ENCODE measurements at places on chromosomes 5 and 9. TPM values are rescaled to one million over a fixed set of nuclear protein-coding genes. Genes with fewer than 3 reads are reported as not detected.
A peak's percentile ranks its signal among the peaks of the same experiment; 100 is the strongest.

Gene SOWAHA
- not detected for total RNA-seq

Gene ST8SIA4
- 3.1 TPM for total RNA-seq

- peak; percentile 84 for DNase-seq
These were observed 60.1 kb upstream of the ZNF608 start for GRCh38 chr5:124806373-124807077.

GRCh38 chr5:147426640-147427327 lies 83.1 kb downstream of the DPYSL3 start:
- DNase-seq, result no peak

- DNase-seq, result no peak
These were observed 24.7 kb upstream of the LNPEP start for GRCh38 chr5:96911139-96911538.

GRCh38 chr5:37803487-37803886 lies 36.4 kb downstream of the GDNF start:
- DNase-seq, result no peak

- DNase-seq, result peak; percentile 61
These were observed 37.7 kb downstream of the RGS3 start for GRCh38 chr9:113501129-113501686.

DNA sequence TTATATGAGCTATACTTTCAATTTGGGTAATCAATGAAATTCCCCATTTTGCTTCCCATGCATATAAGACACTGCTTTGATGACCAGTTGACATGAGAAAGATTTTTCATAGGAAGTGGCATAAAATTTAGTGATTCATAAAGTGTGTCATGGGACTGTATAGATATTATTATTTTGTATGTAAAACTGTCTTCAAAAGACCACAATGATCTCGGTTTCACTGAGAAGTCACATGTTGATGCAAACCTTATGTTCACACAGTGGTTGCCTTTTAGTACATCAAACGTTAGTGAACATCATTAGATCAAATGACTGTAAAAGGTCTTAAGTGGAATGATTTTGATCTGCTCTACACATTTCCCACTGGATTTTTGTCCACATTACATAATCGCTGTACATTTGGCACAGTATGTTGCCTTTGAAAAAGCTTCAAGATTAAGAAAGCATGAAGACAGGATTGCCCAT lies 349.2 kb upstream of the MEF2C start:
- no peak for DNase-seq

DNA sequence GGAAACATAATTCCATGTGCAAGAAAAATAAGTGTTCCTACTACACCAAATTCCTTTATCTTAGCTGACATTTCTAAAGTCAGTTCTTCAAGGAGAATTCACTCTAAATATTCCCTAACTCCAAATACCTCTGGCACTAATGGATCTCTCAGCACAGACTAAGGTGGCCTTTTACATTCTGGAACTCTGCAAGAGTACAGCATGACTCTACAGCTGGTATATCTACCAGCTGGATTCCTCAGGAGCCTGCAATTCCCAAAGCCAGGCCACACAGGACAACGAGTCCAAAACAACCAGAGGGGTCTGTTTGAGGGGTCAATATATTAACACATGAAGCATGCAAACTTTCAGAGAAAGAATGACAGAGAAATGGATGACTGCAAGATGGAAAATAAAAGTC lies 27.2 kb downstream of the TMEM245 start:
- DNase-seq, result no peak

GRCh38 chr5:122126756-122127321 lies 2.5 kb upstream of the ZNF474 start:
- DNase-seq, result no peak

Measured in heart right ventricle (tissue), 16 donors.